ENCODE measurements at places on chromosomes 5 and 9. TPM values are rescaled to one million over a fixed set of nuclear protein-coding genes. Genes with fewer than 3 reads are reported as not detected.

GRCh38 chr9:122213589-122214413 is 15.0 kb downstream of the LHX6 start:
- H3K4me1 ChIP-seq = peaks cover 14% of the 10 kb centered on the region
- peak; percentile 46 for DNase-seq
- peaks cover 92% of the 10 kb centered on the region for H3K27me3 ChIP-seq
- H3K36me3 ChIP-seq = no peaks in the 10 kb centered on the region
- H3K27ac ChIP-seq = no peak overlapping the region

DNA sequence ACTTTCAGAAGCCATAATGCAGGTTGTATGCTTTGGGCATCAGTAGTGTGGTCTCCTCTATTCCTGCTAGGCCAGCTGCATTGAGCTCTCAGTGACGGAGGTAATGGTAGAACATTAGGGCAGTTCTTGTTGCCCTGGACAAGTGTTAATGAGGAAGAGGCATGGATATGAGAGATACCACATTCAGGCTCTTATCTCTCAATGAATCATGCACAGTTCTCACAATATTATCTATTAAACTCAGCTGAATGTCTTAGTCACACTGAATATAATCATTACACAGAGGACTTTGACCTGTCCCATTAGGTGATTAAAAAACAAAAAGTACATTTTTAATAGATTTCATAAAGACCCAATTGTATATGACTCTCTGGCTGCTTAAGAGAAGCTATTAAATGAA is 76.6 kb upstream of the SSBP2 start:
- no peaks in the 10 kb centered on the region for H3K36me3 ChIP-seq
- no peak for DNase-seq
- H3K27ac ChIP-seq = no peak overlapping the region
- no peaks in the 10 kb centered on the region for H3K27me3 ChIP-seq
- peaks cover 17% of the 10 kb centered on the region for H3K4me1 ChIP-seq

- no peaks in the 10 kb centered on the region for H3K4me1 ChIP-seq
- no peaks in the 10 kb centered on the region for H3K36me3 ChIP-seq
- H3K27ac ChIP-seq = no peak overlapping the region
- DNase-seq = no peak
- H3K27me3 ChIP-seq = no peaks in the 10 kb centered on the region
- no peak overlapping the region for H3K4me3 ChIP-seq
Observed at GRCh38 chr9:116238225-116238624, 84.6 kb downstream of the PAPPA start.

The KIAA1958 gene
- 11.8 TPM for total RNA-seq

All from naive thymus-derived CD8-positive, alpha-beta T cell (primary cell).